ENCODE measurements at places on chromosomes 16 and 17.
A peak's percentile ranks its signal among the peaks of the same experiment; 100 is the strongest.

- peak; percentile 71 for DNase-seq
These were observed 216.7 kb downstream of the RPTOR start for GRCh38 chr17:80761110-80761871.

GRCh38 chr16:15808071-15808470, 48.8 kb downstream of the MYH11 start:
- DNase-seq: no peak

GRCh38 chr17:80168371-80168770, 1.5 kb upstream of the CARD14 start:
- no peak for DNase-seq

GRCh38 chr17:32921017-32921416, 6.9 kb upstream of the TMEM98 start:
- no peak for DNase-seq

DNA sequence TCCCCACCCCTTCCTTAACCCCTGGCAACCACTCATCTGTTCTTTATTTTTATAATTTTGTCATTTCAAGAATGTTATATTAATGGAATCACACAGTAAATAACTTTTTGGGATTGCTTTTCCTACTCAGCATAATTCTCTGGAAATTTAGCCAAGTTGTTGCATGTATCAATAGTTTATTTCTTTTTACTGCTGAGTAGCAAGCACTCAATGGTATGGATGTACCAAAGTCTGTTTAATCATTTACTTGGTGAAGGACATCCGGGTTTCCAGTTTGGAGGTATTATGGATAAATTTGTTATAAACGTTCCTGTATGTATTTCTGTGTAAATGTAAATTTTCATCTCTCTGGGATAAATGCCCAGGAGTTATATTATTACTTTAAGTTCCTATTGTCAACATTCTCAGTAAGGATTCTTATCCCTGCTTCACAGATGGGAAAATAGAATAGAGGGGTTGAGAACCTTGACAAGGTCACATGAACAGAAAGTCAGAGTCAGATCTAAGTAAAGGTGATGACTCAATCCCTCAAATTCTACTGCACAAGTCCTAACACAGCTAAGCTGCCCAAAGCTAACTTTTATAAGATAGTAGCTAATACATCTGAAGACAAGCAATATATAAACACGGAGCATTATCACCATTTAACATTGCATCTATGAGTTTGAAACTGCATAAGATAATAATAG, 62.4 kb upstream of the MTMR4 start:
- no peak for DNase-seq

DNA sequence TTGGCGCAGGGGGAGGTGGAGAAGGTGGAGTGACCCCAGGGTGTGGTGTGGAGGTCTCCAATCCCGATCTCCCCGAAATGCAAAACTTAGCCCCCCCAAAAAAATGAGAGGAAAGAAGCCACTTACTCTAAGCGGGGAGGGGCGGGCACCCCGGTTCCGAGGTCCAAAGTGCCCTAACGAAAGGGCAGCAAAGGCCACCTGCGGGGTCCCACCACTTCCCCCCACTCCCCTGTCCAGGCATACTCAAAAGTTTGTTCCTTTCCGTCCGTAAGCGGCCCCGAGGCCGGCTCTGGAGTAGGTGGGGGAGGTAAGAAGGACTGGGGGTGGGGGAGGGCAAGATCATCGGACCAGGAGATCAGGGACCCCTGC, 1.1 kb downstream of the TOX3 start:
- DNase-seq: no peak

GRCh38 chr17:3957735-3958599, 6.3 kb downstream of the ATP2A3 start:
- DNase-seq: no peak

GRCh38 chr17:728911-729310, 3.5 kb upstream of the TLCD3A start:
- DNase-seq: no peak

Data from activated T-cell treated with anti-CD3 and anti-CD28 coated beads, Interleukin-2, amount 50 U/mL, for 1 hour (primary cell).